ENCODE measurements at places on chromosomes 1 and 21.
A peak's percentile ranks its signal among the peaks of the same experiment; 100 is the strongest.

DNA sequence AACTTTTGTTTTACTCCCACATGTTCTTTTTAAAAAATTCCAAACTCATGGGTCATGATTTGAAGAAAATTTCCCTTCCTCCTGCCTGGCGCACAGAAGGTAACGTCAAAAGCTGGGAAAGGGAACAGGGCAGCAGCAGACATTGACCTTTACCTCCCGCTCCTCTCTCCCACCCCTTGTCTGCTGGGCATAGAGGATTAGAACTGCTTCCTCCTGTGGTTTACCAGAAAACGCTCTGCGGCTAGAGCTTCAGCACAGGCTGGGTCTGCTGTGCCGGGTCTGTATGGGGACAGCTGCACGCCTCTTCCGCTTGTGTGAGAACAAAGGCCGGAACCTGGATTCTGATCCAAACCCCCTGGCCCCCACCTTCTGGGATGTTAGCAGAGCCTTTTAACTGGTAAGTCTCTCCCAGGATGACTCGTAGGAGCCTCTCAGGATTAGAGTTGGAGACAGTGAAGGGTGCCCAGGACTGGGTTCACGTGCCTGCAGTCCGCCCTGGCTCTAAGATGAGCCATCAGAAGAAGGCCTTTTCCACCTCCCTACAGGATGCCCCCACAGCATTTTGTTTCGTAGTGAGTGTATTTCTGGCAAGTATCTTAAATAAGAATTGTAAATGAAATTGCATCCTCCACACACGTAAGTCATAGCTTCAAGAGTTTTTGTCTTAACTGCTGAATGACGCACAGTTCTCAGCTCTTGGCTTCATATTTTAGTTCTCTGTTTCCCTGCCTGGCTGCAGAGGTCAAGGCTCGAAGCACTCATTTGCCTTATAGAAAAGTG is 5.2 kb downstream of the H6PD start:
- DNase-seq: peak; percentile 77

DNA sequence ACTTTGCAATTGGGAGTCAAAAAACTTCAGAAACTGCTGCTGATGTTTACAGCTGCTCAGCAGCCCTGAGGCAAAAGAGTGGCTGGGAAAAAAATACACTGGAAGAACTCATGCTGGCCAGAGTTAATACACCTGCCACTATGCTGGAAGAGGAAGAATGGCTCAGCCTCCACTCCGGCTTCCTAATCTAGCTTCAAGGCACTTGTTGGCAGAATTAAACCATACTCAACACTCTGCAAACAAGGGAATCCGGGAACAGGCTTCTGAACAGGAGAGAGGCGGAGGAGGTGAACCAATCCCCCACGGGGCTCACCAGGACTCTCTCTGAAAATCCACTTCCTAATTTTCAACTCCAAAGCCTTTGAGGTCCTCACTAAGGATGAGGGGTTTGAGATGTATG is 120.1 kb downstream of the CCDC185 start:
- no peak for DNase-seq

DNA sequence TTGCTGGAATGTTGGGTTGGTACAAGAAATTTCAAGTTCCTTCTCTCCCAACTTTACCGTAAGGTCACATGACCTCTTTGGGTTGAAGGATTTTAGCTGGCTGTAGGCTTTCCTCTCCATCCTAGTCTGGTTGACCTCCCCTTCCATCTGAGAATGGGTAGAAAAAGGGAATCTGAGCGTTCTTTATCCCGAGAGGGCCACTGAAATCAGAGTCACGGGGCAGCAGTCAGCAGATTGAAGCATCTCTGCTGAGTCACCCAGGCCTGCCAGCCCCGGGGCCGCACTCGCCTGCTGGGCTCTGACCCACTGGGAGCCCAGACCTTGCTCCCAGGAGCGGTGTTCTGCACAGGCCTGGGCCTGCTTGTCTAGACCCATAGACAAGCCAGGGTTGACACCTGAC is 31.0 kb downstream of the TMCC2 start:
- DNase-seq: no peak

GRCh38 chr21:31781737-31782136 is 49.8 kb upstream of the SCAF4 start:
- no peak for DNase-seq

DNA sequence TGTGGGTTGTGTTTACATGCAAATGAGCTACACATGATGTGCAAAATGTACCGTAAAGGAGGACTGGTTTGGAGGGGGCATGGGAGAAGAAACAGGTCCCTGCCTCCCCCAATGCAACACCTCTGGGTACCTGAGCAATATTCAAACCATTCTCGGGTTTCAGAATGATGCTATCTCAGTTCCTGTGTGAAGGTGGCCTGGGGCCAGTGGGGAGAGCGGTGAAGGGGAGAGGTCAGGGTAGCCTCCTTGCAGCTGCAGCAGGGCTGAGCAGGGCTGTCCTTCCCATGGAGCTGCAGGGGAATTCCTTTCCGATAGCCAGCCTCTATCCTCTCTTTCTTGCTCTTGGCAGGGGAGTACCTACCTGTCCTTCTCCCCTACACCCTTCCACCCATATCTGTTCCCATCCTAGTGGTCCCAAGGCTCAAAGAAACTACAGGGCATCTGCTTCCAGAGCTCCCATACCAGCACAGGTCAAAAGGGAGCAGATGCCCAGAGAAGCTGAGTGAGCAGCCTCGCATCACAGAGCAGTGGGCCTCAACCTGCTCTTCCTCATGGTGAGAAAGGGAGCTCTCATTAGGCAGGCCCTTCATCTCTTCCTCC is 11.9 kb downstream of the MEF2D start:
- no peak for DNase-seq

DNA sequence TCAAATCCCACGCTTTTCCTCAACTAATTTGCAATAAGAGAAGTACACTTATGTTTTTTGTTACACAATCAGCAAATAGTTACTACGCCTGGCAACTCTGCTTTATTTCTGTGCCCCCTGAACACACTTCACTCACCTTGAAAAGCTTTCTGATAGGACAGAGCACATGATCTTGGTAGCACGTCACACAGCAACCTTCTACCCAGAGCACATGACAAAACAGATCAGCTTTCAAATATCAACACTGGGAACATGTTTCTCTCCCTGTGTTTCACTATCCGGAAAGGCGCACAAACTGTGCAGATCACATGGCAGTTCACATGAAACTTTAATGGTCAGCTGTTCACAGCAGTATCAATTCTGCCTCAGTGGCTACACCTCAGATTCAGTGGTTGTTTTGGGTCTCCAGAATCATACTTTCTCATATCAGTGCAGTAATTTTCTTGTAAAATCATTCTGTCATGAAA is 2.2 kb downstream of the SLC19A2 start:
- DNase-seq: no peak

- peak; percentile 96 for DNase-seq
These were observed 950 bp upstream of the EVA1C start for GRCh38 chr21:32411350-32412161.

GRCh38 chr1:172755099-172755498 is 96.2 kb downstream of the FASLG start:
- no peak for DNase-seq

- DNase-seq: no peak
These were observed 37.4 kb downstream of the CITED4 start for GRCh38 chr1:40824591-40825434.

DNA sequence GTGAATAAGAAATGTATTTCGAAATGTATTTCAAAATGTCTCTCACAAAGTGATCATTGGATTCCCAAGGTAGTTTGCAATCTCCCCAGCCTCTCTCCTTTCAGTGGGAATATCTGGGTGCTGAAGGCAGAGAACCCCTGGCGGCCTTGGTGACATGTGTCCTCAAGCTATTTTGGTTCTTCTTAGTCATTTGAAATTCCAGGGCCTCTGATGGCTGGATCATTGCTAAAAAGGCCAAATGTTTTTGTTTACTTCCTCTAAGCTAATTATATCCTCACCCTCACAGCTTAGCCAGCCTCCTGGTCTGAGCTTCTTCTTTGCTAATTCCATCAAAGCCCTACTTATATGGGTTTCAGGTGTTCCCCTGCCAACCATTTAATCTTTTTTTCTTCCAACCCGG is 71.2 kb downstream of the LRRC40 start:
- DNase-seq: no peak

- DNase-seq: no peak
These were observed 59.7 kb upstream of the TNFSF4 start for GRCh38 chr1:173266841-173267240.
